ENCODE measurements at places on chromosomes 16 and 17.

- DNase-seq, result no peak
These were observed 312.2 kb downstream of the BCAS3 start for GRCh38 chr17:60989846-60990245.

DNA sequence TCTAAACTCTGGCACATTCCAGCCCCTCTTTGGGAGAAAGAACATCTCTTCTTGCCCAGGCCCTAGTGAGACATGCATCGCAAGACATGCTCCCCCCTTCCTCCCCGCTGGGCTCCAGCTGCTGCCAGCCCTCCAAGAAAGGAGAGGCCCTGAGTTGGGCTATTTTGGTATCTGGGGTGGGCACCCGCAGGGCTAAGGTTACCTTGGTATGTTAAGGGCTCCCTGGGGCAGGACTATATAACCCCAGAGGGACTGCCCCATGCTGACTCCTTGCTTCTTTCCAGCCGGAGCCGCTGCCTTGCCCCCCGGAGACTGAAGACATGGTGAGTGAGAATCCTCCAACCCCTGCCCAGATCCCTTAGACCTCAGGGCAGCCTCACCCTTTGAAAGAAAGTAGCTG is at the start of gene MYL11:
MYL11 (plus strand) TSS at position 265 of the 400 bp plus-strand sequence; CDS start at position 321, 56 bp downstream.
- DNase-seq, result no peak

- DNase-seq, result no peak
These were observed 19.0 kb upstream of the JPT2 start for GRCh38 chr16:1659031-1659430.

- DNase-seq, result no peak
These were observed 5.6 kb upstream of the MTSS2 start for GRCh38 chr16:70691223-70692129.

DNA sequence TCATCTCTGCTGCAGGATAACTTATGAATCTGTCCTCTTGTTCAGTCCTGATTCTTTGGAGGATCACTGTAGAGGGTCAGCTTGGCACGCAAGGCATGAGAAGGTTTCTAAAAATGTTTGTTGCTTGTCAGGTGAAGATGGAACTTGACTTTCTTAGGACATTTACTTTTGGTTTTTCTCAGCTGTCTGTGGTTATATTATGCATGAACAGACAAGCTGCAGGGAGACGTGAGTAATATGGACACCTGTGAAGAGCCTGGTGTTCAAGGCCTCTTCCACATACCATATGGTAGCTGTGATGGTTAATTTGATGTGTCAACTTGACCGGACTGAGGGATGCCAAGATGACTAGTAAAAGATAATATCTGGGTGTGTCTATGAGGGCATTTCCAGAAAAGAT is 270.2 kb upstream of the CPHXL start:
- no peak for DNase-seq

DNA sequence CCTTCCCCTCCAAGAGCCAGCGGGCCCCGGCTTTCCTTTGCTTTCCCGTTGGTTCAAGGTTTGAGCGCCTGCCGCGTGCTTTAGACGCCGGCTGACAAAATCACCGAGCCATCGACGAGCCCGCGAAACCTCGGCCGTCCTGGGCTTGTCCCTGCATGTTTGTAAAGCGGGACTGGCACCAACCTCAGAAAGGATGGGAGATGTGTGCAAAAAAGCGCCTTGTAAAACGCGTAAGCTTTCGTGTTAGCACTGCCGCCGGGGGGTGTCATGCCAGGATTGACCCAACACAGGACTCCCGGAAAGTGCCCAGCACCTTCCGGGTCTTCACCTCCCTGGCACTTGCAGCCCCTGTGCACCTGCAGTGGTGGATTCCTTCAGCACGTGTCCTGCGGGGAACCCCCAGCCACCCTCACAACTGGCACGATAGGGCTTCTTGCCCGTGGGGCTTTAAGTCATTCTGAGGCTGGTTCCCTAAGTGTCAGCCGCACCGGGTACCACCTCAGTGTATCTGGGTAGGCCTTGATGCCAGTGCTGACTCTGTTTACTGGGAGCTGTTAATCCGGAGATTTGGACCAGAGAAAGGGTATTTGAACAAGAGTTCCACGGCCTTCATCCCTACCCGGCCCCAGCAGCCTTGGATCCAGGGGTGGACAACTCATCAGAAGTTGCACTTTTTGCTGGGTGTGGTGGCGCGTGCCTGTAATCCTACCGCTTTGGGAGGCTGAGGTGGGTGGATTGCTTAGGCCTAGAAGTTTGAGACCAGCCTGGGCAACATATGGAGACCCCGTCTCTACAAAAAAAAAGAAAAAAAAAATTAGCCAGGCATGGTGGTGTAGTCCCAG is 817 bp downstream of the NDUFAF8 start:
- no peak for DNase-seq

DNA sequence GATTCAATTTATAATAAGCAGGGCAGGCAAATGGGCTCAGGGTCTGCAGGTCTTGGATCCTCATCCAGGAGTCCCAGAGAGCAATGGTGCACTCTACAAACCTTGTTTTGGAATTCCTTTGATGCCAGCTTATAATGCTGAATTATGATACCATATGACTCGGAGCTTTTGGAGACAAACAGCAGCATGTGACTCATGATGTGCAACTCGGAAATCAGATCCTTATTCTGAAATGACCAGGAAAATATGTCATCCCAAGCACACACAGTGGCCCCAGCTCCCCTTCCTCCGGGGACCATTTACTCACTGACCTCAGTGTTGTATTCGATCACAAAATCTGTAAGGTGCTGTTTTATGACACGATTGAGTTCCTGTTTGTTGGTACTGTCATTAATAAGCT is 20.2 kb upstream of the UMOD start:
- no peak for DNase-seq

- DNase-seq, result no peak
These were observed 9.8 kb upstream of the KIF19 start for GRCh38 chr17:74316220-74316619.

DNA sequence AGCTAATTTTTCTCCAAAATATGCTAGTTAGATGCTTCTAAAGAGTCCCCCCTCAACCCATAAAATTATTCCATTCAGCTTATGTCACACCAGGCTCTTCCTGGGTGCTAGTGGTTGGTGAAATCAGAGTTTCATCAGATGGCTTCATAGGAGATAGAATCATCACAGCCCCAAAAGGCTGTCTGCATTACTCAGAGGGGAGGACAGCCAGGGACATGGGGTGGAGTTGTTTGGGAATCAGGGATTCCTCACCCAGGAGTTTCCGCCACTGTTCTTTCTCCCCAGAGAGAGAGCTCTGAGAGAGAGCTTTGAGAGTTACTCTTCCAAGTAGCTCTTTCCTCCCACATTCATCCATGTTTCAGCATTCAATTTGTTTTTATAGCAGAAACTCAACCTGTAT is 288 bp upstream of the KRT34 start:
- DNase-seq, result no peak

- DNase-seq, result no peak
These were observed 97.5 kb downstream of the RAB11FIP4 start for GRCh38 chr17:31488982-31489294.

- no peak for DNase-seq
These were observed 9.9 kb downstream of the CYGB start for GRCh38 chr17:76527430-76528111.

GRCh38 chr17:31425282-31426040 is 34.0 kb downstream of the RAB11FIP4 start:
- no peak for DNase-seq

DNA sequence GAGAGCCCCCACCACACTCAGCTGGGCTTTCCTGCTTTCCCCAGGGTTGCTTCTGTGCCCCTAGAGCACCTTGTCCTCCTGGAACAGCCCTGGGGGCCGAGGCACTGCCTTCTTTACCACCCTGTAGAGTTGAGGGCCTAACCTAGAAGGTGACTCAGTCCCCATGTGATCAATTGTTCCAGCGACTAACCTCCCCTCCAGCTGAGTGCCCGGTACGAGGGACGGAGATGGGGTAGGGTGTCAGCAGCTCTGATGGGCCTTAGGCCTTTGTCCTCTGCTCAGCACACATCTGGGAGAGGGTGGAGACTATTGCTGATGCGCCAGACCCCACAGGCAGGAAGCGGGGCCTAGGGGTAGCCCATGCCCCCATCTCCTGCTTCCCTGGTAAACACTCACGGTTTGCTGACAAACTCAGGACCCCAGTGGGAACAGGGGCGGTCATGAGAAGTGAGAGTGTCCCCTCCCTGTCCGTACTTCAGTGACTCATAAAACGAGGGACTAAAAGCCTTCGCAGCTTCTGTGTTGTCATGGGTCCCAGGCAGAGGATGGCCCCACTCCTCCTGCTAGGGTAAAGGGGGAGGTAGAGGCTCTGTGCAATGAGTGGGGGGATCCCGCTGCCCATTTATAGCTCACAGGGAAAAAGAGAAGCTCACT is 33.1 kb downstream of the NECAB2 start:
- DNase-seq, result no peak

DNA sequence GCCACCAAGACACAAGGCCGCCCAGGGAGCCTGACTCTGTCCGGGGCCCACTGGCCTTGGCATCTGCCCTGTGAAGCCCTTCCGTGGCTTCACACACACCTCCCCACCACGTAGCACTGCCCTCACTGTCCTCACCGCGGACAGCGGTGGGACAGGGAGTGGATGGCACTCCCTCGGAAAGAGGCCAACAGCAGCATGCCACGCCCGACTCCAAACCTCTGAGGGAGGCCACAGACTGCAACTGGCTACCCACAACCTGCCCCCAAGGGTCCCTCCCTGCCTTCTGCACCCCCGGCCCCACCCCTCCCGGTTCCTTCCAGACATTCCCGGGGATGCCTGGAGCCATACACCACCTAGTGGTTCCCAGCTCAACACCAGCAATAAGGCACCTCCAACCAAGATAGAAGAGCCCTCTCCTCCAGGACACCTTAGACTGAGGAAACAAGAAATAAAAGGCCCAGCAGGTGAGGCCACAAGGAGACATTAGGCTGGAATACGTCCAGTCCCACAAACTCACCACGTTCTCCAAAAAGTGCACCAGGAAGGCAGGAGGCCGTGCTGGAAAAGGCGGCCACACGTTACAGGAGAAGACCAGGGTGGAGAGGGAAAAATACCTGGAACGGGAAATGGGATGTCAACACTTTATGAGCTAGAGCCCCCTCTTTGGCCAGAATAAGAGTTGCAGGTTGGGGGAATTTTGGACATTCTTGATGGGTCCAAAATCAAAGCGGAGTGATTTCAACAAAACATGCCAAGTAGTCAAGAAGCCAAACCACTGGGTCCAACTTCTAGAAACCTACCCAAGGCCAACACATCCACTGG is 310.0 kb downstream of the SOX9 start:
- no peak for DNase-seq

DNA sequence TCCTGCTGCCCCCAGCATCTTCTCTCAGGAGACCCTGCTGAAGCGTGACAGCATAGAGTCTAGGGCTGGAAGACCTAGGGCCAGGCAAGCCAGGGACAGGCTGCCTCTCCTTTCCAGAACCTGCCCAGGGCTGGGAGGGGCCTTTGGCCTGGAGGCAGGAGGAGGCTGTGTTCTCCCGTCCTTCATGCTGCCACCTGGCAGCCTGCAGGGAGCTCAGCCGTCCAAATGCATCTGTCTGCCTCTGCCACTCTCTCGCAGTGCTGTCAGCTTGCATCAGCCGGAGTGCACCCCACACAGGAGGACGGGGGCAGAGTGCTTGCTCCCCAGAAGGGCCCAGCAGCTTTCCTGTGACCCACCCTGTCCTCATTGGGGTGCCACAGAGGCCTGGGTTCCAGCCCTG is 31.3 kb downstream of the ARHGAP23 start:
- no peak for DNase-seq

DNA sequence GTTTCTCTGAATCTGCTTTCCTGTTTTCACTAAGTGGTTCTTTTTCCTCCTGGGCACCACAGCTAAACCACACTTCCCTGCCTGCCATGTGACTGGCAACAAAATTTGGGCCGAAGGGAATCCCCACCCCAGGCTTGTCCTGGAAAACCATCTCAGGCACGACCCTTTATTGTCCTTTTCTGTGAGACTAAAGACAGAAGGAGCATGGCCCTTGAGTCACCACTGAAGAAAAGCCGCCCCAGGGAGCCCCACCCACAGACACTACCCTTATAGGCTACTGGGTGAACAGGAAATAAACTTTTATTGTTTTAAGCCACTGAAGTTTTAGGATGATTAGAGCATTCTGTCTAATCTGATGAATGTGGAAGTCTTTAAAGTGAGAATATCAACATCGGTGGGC is 88.6 kb upstream of the BRD7 start:
- no peak for DNase-seq

DNA sequence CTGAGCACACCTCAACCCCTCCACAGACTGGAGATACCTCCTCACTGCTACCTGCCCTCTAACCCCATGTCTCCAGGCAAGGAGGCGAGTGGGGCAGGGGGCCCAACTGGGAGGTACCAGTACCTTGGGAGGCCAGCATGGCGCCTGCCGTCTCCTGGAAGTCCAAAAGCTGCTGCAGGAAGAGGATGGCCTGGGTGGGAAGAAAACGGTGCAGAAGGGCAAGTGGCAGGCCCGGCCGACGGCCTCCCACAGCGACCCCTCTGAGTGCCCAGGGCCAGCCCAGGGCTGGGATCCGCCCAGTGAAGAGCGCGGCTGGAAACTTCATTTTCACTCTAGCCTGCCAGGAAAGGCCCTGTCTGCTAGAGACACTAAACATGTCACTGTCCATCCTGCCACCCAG is 8.5 kb downstream of the ZACN start:
- no peak for DNase-seq

GRCh38 chr17:34530918-34531317 is 48.5 kb upstream of the TMEM132E start:
- DNase-seq, result no peak

GRCh38 chr17:68972119-68972704 is 17.0 kb upstream of the ABCA8 start:
- DNase-seq, result no peak

- DNase-seq, result no peak
These were observed 65.2 kb downstream of the SNX20 start for GRCh38 chr16:50615891-50616290.

- DNase-seq, result no peak
These were observed 427.6 kb downstream of the ZFHX3 start for GRCh38 chr16:72620348-72620747.

DNA sequence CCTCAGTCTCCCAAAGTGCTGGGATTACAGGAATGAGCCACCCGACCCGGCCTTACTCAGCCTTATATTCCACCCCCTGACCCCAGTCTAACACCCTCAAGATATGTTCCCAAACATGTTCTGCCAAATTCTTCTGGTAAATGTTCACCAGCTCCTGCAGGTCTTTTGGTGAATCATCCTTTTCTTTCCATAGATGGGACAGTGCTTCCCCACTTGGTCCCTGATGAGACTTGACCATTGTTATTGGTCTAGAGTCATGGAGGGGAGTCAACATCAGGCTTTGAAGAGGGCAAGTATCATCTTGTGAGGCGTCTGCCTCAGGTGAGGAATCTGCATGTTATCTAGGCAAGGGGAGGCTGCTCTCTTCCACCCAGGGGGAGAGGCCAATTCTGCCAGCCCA is 10.4 kb upstream of the RUNDC3A start:
- DNase-seq, result no peak

- peak; percentile 31 for DNase-seq
These were observed 125.4 kb upstream of the CHMP6 start for GRCh38 chr17:80866050-80866793.

- DNase-seq, result no peak
These were observed 311.8 kb downstream of the CDH11 start for GRCh38 chr16:64809876-64810629.

Measured in GM12878 (cell line).